ENCODE measurements at places on chromosomes 7 and 10.

- DNase-seq = no peak
These were observed 484.0 kb upstream of the FZD8 start for GRCh38 chr10:36126076-36126475.

- DNase-seq = no peak
These were observed 31.7 kb upstream of the DGKI start for GRCh38 chr7:137878333-137878961.

GRCh38 chr7:26279405-26279804 lies 12.3 kb upstream of the SNX10 start:
- DNase-seq = no peak

GRCh38 chr7:153047079-153047959 lies 287.8 kb downstream of the ACTR3B start:
- DNase-seq = no peak
